ENCODE measurements at places on chromosomes 7 and 10.
A peak's percentile ranks its signal among the peaks of the same experiment; 100 is the strongest.

- DNase-seq: no peak
These were observed 24.5 kb downstream of the FOXK1 start for GRCh38 chr7:4706384-4707216.

DNA sequence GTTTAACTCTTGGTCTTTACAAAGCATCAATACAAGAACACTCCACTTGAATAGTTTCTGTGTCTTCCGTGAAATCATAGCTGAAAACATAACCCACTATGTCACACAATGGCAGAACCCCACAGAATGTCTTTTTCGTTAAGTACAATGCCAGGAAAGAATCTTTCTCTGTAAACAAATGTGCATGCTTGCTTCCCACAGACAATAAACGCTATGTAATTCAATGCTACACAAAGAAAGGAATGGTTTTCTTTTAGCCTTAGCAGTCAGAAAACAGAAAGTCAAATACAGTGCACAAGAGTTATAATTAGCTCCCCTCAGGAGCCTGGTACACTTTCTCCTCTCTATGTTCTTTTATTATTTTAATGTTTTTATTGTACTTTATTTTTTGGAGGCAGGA lies 186.1 kb downstream of the SRPK2 start:
- peak; percentile 12 for DNase-seq

- no peak for DNase-seq
These were observed 175.2 kb downstream of the BMPER start for GRCh38 chr7:34080513-34080912.

GRCh38 chr7:118938845-118939244 lies 714.3 kb downstream of the ANKRD7 start:
- DNase-seq: no peak

DNA sequence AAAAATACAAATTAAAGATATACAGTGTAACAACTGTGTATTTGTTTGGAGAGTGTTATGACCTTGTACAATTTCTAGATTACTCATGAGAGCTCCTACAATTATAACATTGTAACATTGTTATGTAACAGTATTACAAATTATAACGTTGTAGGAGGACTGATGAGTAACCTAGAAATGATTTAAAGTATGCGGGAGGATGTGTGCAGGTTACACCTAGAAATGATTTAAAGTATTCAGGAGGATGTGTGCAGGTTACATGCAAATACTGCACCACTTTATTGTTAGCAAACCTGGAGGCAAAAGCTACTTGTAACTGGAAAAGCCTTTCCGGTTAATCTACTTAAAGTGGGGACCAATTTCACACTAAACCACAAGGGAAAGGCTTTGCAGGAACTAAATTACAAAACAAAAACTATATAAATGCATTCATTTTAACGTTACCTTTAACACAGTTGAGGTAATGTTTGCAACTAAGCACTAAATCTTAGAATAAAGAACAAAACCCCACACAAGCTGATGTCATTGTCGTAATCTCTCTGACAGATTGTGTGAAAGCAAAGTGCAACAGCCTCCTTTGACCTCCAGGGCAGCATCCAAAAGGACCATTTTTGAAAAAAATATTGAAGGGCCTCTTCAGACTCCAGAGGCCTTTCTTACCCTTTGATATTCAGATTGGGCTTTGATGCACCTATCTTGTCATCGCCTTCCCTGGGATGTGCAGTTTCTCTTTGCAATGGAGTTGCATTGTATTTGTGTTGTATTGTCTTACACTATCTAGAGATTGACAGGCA lies 522.1 kb upstream of the FOXK1 start:
- DNase-seq: no peak

- DNase-seq: no peak
These were observed 42.2 kb downstream of the ZWINT start for GRCh38 chr10:56318816-56319215.
